ENCODE measurements at places on chromosomes 1 and 21.

GRCh38 chr1:79264975-79265818, 258.7 kb upstream of the ADGRL4 start:
- DNase-seq: no peak

DNA sequence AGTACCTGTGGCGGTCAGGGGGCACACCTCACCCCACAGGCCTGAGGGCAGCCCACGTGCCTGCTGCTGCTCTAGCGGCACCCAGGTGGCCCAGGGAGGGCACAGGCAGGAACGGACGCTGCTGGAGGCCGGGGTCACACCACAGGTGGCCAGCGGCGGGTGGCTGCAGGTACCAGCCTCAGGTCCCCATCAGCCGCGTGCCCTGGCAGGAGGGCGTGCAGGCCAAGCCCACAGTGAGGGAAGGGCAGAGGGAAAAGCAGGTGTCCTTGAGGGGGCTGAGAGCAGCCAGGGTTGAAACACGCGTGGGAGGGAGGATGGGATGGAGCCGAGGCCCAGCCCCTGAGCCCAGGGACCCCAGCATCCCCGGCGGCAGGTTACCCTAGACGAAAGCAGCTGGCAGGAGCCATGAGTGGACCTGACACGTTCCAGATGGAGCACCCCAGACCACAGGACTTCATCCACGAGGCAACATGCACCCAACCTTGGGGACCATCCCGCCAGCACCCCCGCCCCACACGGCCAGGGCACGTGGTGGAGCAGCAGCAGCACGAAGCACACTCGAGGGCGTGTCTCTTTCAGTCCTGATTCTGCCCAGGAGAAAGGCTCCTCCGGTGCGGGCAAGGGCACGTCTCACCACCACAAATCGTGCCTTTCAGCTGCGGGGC, 3.7 kb downstream of the SLC19A1 start:
- no peak for DNase-seq

DNA sequence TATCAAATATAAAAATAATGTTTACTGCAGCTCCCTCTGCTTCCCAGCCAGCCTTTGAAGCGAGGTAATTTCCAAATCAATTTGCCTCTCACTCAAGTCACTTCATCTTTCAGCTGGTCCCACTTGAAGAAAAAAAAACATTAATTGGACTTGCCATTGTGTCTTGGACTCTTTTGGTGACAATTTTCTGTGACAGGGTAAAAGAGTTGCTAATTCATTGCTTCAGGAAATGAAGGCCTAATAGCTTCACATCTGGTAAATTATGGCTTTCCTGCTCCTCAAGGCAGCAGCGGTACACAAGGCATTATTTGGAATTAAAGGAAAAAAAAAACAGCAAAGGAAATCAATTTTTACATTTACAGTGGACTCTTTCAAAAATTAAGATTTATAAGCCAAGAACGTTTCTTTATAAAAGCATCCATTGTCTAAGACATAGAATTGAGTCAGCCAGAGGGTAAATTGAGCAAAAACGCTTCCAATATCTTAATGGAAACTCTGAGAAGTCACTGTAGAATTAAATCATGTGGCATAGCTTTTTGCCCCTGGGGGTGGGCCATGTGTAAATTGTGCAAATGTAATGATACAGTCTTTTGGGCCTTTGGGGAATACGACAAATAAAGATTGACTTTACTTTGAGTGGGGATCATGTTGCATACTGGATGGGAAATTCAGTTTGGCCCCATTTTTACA, 102.5 kb downstream of the LYPLAL1 start:
- DNase-seq: no peak

- DNase-seq: no peak
Measured at GRCh38 chr1:59714966-59715365, 99.8 kb upstream of the HOOK1 start.

GRCh38 chr1:84350550-84350949, 47.7 kb upstream of the DNASE2B start:
- no peak for DNase-seq

DNA sequence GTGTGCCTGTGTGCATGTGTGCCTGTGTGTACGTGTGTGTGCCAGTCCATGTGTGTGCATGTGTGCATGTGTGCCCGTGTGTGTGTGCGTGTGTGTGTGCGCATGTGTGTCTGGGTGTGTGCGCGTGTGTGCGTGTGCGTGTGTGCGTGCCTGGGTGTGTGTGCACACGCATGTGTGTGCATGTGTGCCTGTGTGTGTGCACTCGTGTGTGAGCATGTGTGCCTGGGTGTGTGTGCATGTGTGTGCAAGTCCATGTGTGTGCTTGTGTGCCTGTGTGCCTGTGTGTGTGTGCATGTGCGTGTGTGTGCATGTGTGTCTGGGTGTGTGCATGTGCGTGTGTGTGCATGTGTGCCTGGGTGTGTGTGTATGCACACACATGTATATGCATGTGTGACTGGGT, 28.7 kb upstream of the COL6A2 start:
- DNase-seq: no peak

DNA sequence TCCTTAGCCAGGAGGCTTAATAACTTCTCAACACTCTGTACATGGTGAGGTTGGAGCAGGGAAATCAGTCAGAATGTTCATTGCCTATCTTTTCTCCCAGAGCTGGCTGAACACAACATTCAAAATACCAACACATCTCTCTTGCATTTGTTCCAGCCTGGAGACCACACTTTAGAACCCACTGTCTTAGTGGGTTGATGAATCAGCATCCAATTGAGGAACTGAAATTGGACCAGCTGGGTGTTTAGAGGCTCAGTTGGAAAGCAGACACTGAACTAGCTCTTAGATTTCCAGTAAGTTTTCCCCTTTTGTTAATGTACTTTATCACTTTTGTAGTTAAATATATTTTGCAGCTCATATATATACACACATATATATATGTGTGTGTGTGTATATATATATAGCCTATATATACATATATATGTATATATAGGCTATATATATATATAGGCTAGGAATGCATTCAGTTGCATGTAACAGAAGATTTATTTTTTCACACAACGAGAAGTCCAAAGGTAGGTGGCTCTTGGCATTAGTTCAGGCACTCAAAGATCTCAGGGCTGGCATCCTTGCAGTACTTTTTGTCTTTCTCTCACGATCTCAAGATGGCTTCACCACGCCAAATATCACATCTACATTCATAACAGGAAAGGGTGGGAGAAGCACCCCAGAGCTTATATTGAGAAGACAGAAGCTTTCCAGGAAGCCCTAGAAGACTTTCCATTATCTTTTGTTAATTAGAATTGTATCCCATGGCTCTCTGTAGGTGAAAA, 35.0 kb upstream of the HUNK start:
- DNase-seq: no peak

GRCh38 chr21:34123609-34124008, 50.2 kb downstream of the MRPS6 start:
- no peak for DNase-seq

- DNase-seq: no peak
Measured at GRCh38 chr1:59081795-59082194, 215.1 kb upstream of the FGGY start.

DNA sequence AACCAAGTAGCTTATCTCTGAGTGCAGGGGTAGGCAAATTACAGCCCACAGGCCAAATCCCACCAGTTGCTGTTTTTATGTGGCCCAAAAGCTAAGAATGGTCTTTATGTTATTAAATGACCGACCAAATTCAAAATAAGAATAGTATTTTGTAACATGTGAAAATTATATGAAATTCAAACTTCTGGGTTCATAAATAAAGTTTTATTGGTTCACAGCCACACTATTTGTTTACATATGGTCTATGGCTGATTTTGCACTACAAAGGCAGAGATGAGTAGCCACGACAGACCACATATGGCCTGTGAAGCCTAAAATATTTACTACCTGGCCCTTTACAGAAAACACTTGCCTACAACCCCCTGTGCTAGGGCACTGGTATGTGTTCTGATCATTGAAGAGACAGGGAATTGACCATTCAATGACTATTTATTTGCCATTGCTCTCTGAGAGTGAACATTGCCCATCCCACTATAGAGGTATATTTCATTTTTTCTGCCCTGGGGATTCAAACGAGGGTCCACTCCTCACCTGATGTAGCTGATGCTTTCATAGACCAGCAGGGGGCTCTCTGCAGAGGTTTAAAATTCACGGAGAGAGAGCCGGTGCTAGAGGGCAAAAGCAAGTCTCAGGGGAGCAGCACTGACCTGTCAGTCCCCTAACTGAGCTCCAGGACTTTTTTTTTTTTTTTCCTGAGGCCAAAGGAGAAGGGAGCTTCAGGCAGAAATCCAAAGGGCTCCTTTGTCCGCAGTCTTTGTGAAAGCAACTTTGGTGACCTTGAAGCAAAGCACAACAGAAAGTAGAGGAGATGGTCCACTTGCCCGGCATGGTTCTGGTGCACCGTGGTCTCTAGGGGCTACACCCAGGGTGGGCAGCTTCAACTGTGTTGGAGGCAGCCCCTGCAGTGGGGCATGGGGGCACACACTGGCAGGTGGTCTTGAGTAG, 7.3 kb upstream of the GNL2 start:
- DNase-seq: peak; percentile 21

DNA sequence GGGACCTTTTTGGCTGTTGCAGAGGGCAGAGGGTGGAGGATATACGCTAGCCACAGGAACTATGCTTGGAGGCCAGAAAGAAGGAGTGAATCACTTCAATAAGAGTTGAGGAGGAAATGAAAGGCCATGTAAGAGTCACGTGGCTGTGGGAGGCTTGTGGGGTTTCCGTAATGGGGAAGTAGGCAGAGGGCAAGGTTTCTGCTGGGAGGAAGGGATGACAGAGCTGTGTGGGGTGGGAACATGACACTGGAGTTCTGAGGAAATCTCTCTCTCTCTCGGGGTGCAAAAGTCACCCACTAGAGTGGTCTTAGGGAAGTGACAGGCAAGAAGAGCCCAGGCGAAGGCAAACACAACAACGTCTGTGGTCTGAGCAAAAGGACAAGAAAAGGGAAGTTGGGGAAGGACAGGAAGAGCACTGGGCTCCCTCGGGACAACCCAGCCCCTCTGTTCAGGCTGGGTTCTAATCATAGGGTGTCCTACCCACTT, 3.9 kb upstream of the CD1C start:
- DNase-seq: no peak

DNA sequence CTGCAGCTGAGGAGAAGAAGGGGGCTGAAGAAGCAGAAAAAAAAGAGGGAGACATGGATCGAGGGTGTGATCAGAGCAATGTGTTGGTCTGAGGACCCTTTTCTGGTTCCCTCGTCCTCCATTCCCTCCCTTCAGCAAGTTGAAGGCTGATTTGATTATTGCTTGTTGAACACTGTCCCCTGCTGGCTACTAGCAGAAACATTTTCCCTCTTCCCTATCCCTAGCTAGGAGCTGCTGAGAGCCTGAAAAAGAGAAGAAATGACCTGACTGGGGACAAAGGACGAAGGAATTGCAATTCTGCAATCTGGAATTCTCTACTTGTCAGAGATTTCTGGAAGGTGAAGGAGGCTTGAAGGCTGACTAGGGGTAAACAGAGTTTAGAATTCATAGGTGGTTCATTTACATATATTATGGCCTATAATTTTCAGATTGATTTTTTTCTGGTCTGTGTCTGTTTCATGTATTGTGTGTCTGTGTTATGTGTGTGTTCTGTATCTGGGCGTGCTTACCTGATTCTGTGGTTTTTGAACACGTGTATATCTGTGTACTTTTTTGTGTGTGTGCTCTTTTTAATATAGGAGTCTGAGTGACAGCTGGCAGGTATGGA, 9.8 kb downstream of the NHLH1 start:
- peak; percentile 84 for DNase-seq

DNA sequence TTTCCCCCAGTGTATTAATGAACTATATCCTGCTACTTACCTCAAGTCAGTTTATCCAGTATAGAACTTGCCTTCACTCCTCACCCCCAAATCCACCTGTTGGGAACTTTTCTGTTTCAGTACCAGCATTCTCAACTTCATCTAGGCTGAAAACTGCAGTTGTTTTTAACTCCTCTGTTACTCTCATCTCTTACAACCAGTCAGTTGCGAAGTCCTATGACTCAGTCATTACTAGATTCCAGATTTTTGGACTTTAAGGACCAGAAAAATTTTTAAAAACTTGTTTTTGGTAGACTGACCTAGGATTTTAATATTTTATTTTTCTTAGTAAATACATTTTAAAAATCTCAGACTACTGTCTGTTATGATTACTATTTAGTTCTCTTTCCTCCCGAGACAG, 8.1 kb downstream of the GNAI3 start:
- DNase-seq: no peak

DNA sequence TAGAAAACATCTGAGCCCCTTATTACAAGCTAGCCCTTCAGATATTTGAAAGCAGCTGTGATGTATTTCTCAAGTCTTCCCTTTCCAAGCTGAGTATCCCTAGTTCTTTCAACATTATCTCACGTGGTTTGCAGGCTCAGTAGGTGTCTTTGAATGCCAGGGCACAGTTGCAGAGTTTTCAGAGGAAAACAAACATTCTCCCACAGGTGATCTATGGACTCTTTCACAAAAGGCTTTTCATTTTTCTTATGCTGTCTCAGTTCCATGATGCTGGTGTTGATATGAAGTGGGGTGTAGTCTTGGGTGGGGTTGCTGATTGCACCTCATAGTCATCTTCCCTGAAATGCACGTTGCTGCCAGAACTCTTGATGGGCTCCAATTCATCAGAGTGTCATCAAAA, 17.3 kb downstream of the CACNA1E start:
- DNase-seq: no peak

- no peak for DNase-seq
Measured at GRCh38 chr1:7178741-7179140, 393.5 kb downstream of the CAMTA1 start.

DNA sequence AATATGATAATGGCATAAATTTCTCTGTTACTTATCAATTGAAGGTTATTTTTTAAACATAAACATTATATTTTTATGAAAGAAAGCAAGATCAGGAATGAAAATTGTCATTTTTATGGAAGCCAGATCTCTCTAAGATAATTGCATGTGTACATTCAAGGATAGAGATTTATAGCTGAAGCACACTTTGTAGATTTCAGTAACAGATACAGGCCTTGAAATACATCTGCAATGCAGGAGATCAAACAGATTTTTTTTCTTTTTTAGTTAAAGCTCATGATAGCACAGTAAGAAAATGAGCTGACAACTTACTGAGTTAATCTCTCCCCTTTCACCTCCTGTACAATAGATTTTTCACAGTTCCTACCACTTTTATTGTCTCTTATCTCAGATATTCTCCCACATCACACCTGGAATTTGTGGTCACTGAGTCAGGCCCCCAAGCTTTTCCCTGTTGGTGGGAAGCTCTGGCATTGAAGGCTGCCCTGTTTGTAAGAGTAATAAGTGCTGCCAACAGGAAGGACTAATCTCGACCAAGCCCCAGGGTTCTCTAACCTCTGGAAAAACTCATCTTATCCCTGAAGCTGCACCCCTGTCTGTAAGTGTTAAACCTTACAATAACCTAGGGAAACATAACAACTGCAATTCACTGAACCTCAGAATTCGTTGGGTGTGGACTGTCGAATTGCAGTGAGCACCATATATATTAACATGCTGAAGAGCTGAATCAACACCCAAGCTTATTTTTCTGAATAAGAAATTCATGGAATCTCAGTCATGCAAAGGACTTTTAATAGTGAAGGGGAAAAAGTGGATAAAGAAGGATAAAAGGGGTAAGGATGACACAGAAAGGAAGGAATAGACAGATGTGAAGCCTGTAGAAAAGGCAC, 599.0 kb downstream of the LMO4 start:
- no peak for DNase-seq

GRCh38 chr1:48285525-48285924, 63.0 kb downstream of the SLC5A9 start:
- no peak for DNase-seq

- DNase-seq: no peak
Measured at GRCh38 chr21:29418813-29419212, 120.1 kb downstream of the BACH1 start.

All from erythroblast (primary cell).